Adipocyte (in vitro differentiated cells): ENCODE measurements at places on chromosomes 6 and 20.
A peak's percentile ranks its signal among the peaks of the same experiment; 100 is the strongest.

DNA sequence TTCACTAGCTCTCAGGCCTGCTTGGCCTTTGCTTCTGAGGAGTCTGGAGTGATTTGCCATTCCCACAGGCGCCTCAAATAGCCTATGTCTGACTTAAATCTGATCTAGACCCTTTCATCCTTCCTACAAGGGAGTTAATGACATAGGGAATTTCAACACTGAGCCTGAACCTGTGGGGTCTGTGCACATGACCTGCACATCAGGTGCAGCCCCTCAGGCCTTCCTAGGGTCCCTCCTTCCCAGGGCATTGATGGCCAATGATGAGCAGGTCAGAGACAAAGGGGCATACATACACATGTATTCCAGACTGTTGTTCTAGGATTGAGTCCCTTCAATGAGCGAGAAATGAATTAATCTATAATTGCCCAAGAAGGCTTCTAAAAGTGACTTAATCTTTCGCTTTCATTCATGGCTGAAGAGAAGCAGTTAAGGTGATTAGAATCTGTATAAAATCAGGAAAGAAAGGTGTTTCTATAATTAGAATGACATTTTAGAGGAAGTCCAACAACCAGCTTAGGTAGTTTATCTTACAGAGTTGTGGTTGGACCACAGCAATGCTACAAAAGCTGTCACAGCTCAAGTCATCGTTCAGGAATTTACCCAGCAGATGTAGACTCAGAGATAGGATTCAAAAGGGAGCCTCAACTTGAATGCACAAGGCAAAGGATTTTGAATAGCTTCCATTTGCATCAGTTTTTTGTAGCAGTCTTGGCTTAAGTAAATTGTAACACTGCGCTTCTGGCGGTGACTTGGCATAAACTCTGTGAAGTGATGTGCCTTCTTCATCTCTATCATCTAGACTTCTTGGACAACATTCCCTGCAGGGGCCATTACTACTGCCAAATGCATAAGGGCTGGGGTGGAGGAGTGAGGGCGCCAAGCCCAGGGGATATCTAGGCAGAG is 27.0 kb upstream of the TBC1D7 start:
- DNase-seq, result peak; percentile 83

DNA sequence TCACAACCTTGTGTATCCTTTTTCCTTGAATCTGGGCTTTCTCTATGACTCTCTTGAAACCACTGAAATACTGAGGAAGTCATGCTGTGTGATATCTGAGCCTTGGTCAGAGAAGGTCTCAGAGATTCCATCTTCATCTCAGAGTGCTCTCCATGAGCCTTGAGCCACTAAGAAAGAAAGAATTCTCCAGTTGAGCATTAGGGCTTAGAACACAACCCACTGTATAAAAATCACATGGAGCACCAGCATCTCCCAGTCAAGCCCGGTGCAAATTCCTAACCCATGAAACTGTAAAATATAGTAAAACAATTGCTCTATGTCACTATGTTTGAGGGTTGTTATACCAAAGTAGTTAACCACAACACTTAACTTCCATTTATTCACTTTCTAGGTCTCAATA is 181.4 kb downstream of the MOXD1 start:
- no peak for DNase-seq

- no peak for DNase-seq
Measured at GRCh38 chr20:47770935-47771334, 14.3 kb downstream of the SULF2 start.

DNA sequence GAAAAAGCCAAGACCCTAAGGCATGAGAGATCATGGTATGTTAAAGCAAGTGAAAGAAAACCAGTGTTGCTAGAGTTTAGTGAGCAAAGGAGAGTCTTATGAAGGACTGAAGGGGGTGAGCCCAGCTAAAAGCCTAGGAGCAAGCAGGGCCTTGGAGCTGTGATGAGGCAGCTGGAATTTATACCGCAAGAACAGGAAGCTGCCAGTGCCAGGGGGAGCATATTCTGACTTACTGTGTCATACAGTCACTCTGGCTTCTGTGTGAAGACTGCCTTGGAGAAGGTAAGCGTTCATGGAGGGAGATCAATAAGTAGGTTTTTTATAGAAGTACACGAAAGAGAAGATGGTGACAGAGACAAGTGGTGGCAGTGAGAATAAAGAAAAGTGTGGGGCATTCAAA is 308.9 kb upstream of the THEMIS start:
- DNase-seq, result peak; percentile 19

GRCh38 chr6:114049367-114049966 is 78.5 kb upstream of the HDAC2 start:
- no peak for DNase-seq

DNA sequence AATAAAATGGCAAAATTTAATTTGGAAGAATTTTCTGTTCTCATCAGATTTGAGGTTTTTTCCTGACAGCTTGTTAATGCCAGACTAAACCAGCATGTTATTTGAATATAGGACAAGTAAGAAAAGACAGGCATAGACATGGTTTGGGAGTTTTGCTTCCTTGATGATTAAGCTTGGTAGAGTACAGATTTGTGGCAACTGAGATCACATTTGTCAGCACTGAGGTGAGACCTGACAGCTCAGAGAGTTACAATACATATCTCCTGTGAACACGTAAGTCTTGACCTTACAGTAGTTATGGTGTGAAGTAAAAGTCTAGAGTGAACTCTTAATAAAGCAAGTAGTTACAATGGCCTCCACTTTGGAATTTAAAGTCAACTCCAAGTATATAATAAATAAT is 34.5 kb downstream of the CENPW start:
- DNase-seq, result no peak

GRCh38 chr20:47475419-47476044 is 26.2 kb upstream of the NCOA3 start:
- no peak for DNase-seq

DNA sequence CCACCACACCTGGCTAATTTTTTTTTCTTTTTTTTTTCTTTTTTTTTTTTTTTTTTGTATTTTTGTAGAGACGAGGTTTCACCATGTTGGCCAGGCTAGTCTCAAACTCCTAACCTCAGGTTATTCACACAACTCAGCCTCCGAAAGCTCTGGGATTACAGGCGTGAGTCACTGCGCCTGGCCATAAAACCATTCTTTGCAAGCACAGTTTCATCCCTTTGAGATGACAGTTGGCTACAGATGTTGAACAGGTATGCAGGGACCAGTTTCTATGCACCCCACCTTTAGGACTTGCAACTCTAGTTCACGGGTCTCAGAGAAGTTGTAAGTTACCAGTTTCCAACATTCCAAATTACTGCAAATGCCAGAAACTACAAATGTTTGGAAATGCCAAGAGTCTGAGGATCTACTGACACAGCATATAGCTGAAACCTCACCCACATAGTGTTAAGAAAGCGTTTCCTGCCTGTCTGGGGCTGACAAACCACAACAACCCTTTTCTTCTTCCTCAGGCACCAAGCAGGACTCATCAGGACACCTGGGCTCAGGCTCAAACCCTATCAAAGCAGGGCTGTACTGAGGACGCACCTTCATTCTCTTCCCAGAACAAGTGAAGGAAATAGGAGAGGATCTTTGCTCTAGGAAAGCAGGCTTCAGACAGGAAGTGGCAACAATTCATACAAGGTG is 22.9 kb downstream of the ARHGAP18 start:
- no peak for DNase-seq

DNA sequence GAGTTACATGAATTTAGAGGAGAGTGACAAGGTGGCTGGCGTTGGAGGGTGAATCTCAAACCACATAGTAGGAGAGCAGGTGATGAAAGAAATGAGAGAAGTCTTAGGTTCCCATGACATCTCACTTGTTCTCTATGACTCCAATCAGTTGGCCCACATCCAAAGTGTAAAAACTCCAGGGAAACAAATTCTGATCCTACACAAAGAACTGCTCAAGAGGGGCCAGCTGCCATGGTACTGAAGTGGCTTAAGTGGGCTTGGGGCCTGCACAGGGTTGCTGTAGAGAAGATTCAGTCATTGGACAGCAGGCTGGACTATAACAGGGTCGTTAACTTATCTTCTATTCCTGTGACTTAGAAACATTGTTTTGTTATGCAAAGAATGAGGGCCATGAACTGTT is 7.6 kb upstream of the ADGRF4 start:
- DNase-seq, result no peak

GRCh38 chr6:144644776-144645175 is 359.6 kb downstream of the UTRN start:
- no peak for DNase-seq

- DNase-seq, result no peak
Measured at GRCh38 chr20:9789131-9789530, 49.7 kb downstream of the PAK5 start.

GRCh38 chr6:167030222-167031072 is 31.2 kb downstream of the CEP43 start:
- DNase-seq, result no peak

DNA sequence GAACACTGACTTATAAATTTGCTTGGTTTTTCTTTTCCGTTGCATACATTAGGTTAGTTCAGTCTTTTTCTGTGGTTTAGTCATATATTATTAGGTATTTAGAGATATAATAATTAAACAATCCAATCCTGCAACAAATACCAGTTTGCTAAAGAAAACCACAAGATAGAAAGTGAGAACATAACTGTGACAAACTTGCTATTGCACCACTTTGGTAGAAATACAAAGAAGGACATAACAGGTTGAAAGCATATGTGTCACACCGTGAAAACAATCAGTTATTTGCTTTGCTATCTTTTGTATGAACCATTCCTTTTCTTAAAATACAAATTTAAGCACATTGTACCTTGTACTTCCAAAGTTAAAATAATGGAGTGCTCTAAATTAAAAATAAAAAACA is 42.0 kb upstream of the KCNQ5 start:
- peak; percentile 21 for DNase-seq

DNA sequence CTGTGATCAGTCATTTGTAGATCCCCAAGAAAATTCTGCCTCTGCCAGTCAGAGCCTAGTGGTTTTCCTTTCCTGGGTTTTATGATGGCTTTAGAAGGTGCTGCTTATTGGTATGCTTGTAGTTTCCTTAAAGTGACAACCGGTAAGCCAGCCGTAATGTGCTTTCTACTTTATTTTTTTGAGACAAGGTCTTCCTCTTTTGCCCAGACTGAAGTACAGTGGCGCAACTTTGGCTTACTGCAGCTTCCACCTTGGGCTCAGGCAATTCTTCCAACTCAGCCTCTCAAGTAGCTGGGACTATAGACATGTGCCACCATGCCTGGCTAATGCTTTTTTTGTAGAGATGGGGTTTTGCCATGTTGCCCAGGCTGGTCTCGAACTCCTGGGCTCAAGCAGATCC is 23.5 kb downstream of the MCM8 start:
- no peak for DNase-seq

- DNase-seq, result no peak
Measured at GRCh38 chr6:3443221-3443515, 13.7 kb downstream of the SLC22A23 start.

GRCh38 chr20:540391-541201 is 3.0 kb downstream of the CSNK2A1 start:
- no peak for DNase-seq

DNA sequence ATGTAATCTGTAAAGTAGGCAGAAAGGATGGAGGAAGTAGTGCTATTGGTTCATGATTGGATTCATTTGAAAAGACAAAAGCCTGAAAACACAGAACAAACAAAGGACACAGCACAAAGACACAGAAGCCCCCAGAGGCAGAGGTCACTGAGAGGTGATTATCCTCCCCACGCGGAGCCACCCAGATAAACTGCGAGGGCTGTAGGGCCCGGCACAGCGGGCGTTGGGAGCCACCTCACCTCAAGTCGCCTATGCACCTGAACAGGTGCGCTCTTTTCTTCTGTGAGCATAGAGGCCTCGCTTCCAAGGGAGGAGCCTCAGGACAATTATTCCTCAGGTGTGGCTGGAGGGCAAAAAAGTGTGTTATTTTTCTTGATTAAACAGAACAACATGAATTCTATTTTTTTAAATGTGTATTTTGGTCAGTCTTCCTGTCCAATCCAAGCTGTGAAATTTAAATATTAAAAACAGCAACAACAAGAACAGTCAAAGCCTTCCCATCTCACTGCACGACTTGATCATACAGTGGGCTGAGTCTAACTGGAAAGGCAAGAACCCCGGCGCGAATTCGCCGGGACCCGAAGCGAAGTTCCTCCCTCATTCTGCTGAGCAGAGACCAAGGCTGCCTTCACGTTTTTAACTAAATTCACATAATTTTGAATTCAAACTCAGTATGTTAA is 205.3 kb downstream of the THBS2 start:
- no peak for DNase-seq
